ENCODE measurements at places on chromosomes 3 and 15.

DNA sequence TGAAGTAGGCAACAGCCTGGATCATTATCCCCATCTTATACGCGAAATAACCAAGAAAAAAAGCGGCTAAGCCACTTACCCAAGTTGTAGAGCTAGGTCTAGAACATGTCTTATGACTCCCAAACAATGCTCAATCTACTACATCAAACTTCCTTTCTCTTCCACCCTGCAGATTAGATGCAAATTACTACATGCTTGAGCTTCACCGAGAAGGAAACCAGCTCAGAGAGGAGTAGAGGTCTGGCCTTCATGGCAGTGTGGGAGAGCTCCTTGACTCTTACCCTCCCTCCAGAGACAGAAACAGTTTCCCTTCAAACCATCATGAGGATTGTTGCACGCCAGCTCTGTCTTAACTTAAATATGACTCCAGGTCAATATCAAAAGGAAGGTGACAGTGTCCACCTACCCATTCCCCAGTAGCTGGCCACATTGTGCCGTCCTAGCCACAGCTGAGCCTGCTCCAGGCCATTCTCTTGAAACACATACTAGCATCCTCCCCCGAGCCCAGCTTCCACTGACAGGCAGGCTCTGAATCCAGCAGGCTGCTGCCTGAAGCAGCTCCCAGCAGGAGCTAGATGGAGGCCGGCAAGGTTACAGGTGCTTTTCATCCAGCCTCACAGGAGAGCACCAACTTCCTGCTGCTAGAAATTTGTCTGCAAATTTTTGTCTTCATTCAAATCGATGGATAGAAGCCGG is 56.8 kb downstream of the CPN2 start:
- no peak for DNase-seq

DNA sequence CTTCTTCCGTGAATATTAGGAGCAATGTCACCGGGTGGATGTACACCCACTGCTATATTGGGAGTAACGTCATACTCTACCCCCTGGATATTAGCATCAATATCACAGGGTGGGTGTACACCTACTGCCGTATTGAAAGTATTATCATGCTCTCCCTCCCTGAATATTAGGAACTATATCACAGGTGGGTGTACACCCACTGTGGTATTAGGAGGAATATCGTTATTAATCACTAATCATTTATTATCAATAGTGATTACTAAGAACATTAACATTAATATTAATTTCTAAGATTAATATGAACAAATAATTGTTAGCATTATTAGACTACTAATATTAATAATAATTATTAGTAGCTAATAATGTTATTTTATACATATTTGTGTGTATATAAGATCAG is 21.4 kb upstream of the BMF start:
- no peak for DNase-seq

- no peak for DNase-seq
Measured at GRCh38 chr3:67898916-67899315, 244.5 kb upstream of the SUCLG2 start.

DNA sequence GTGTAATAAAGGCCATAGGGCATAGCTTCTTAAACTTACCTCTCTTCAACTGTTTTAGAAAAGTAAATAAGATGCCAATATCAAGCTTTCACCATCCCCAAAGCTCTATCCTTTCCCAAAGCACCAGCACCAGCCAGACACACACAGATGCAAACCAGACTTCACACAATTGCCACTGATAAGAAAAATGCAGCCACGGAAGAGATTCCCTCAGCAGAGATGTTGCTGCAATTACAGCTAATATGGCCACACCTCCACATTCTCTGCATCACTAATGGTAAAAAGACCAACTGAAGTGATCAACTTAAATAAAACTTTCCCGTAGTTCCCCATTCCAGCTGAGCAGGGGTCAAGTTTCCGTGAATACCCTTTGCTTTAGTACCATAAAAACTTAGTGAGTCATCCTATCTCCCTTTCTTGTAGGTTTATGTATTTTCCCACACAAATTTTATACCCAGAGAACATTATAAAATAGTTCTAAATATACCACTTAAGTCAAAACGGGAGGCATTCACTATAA is 64.4 kb downstream of the SLC9A9 start:
- DNase-seq: no peak

DNA sequence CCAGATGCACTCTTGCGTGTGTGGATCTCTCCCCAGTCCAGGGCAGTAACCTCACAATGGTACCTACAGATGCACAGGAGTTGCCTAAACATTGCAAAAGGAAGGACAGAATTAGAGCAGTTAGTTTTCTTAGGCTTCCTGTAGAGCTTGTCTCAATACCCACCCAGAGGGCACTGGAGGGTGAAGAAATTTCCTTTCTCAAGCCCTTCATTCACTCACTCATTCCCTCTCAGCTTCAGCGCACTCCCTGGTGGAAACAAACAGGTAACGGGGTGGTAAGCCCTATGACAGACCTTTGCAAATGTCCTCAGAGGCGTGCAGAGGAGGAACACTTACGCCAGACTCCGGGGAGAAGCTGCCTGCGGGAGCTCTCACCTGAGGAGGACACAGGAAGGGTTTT is 267.4 kb upstream of the HES1 start:
- DNase-seq: no peak

GRCh38 chr3:166445865-166446264 is 608.6 kb upstream of the BCHE start:
- no peak for DNase-seq

DNA sequence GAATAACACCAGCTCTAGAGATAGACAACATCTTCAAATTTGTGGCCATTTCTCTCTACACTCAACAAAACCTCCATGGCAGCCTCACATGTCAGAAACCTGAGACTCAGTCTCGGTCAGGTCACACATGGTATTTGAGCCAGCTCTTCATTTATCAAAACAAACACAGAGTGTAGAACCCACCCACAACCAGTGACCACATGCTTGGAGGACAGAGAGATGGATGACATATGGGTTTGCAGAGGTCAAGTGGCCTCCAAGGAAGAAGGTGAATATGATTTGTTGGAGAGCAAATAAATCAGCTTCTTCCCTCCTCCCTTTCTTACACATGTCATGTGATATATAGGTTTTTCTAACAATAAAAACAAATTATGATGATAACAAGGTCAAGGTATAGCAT is 278.1 kb upstream of the LRTM1 start:
- DNase-seq: peak; percentile 26

DNA sequence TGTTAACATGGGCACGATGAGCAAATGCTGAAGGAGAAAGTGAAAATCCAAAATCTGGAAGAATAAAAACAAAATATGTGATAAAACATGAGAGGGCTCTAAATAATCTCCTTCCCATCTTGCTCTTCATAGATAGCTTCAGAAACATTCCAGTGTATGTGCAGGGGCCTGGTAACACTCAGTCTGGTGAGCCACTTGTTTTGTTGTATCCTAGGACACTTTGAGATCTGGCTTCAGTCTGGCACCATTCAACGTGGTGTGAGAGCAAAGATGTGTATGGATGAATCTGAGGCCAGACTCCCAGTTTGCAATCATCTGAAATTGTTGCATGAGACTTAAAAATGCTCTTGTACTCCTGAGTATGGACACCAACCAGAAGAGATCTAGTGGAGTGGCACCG is 337.2 kb upstream of the ZNF385D start:
- no peak for DNase-seq

DNA sequence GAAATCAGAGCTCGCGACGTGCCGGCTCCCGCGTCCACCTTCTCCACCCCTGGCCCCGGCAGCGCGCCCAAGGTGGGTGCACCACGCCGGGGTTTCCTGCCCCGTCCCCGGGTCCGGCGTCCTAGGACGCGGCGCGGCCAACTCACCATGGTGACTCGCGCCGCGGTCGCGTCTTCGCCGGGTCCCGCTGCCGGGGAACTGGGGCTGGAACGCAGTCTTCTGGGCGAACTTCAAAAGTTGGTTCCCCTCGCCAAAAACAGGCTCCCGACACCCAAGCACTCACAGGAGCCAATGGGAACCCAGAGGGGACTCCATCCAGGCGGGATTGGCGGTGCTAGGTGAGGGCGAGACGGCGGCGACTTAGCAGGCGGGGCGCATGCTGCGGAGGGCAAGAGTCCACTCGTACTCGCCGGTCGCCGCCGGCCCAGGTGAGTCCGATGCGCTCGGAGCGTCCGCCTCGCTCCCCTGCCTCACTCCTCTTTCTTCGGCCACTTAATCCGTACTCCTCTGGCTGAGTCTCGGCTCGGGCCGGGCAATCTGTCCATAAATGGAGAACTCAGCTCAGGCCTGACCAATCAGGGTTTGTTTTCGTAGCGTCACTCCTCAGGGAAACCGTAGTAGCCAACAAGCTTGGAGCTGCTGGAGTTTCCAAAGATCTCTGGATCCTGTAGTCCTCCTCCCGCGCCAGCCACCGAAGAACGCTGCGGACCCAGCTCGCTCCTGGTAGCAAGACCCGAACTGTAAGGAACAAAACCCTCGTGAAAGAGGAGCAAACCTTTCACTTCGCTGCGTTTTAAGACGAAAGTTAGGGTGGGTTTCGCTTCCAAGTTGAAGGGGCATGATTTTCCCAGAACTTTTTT is at the start of gene MYO1E:
Gene MYO1E, minus strand, starts transcription at position 520 of the 860 bp plus-strand sequence. Its CDS starts 371 bp downstream, at position 149.
- peak; percentile 98 for DNase-seq

GRCh38 chr3:50192689-50193141 is 1.3 kb downstream of the GNAT1 start:
- peak; percentile 26 for DNase-seq

GRCh38 chr3:124829178-124829818 is 57.9 kb downstream of the ITGB5 start:
- no peak for DNase-seq

GRCh38 chr3:77889616-77890015 is 849.7 kb downstream of the ROBO2 start:
- no peak for DNase-seq

DNA sequence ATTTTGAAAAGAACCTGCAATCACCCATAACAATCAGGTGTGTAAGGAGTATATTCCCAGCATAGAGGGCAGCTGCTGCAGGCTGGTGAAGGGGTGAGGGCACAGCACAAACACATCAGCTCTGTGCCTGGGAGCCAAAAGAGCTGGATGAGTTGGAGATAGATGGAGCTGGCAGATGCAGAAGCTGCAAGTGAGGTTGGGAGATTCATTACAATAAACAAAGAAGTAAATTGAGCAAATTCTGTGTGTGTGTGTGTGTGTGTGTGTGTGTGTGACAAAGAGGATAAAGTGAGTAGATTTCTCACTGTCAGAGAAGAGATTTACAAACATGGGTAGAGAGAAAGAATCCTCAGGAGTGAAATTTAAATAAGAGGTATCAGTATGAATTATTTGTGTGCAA is 994.7 kb downstream of the EPHA3 start:
- DNase-seq: no peak

DNA sequence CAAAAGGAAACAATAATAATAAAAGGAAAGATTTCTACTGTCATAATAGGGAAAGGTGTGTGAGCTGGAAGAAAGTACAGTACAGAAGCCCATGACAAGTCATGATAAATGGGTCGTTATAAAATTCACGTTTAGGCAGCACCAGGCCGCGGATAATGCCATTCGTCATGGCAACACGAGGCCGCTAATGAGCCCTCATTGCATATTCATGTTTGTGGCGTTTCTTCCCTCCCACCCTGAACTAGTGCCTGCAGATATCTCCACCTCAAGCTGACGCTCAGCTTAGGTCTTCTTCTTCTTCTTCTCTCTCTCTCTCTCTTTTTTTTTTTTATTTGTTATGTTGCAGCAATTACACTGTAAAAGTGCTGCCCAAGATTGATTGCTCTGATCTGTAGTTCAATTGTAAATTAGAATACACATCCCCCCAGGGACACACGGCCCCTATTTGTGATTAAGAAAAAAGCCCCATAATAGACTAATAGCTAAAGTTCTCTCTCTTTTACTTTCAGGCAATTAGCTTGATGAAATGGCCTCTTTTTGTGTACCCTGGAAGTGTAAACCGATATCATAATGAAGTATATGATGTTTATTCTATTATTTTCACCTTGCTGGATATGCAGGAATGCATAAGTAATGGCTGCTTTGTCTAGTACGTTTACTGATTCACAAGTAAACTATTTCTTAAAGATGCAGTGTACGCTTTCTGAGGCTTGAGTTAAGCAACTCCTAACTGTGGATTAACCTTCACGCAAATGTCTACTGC is 61.9 kb upstream of the NR2F2 start:
- DNase-seq: peak; percentile 45

DNA sequence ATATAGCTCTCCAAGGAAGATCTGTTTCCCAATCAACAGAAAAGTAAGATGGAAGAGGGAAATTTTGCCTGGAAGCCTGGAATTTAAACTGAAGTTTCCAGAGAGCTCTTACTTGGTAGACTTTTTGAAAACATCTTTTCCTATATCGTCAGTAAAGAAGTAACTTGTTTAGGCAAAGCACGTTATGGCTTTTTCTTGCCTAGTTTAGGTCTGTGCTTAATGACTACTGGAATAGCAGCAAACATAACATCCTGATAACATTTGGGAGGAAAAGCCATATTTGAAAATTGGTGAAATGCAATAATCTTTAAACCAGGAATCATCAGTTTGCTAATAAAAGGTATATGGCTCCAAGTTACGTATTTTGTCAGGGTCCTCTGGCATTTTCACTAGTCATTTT is 160.4 kb upstream of the CGNL1 start:
- no peak for DNase-seq

DNA sequence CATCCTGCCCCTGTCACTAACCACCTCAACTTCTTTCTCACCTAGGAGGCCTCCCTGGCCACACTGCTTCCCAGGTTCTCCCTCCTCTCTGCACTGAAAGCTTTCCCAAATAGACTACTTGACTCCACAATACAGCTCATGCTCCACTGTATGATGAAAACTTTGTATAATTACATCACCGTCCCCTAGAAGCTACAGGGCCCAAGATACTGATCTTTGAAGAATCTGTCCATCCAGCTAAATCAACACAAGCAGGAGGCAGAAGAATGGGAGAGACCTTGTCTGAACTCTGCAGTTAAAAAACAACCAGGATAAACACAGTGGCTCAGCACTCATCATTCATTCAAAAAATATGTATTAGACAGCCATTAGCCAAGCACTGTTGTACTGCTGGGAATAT is 26.4 kb upstream of the RPS17 start:
- DNase-seq: peak; percentile 59

- peak; percentile 35 for DNase-seq
Measured at GRCh38 chr3:42635111-42635510, 18.4 kb upstream of the ZBTB47 start.

DNA sequence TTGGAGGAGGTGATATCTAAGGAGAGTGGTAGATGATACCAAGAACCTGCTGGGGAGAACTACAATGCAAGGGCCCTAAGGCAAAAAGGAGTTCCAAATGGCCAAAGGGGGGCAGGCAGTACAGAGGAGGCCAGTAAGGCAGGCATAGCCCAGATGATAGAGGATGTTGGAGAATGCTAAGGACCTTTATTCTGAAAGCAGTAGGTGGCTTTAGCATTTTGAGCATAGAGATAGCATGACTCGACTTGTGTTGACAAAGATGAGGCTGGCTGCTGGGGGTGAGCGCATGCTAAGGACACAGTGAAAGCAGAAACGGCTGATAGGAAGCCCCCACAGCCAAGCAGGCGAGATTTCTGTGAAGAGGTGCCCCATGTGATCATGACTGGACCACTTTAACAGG is 419.3 kb downstream of the ERC2 start:
- DNase-seq: no peak

All from fibroblast of lung (primary cell).